AG09309 (cell line): ENCODE measurements at places on chromosomes 3 and 15.

- no peak for DNase-seq
Measured at GRCh38 chr3:139339219-139339906, 4.5 kb upstream of the MRPS22 start.

DNA sequence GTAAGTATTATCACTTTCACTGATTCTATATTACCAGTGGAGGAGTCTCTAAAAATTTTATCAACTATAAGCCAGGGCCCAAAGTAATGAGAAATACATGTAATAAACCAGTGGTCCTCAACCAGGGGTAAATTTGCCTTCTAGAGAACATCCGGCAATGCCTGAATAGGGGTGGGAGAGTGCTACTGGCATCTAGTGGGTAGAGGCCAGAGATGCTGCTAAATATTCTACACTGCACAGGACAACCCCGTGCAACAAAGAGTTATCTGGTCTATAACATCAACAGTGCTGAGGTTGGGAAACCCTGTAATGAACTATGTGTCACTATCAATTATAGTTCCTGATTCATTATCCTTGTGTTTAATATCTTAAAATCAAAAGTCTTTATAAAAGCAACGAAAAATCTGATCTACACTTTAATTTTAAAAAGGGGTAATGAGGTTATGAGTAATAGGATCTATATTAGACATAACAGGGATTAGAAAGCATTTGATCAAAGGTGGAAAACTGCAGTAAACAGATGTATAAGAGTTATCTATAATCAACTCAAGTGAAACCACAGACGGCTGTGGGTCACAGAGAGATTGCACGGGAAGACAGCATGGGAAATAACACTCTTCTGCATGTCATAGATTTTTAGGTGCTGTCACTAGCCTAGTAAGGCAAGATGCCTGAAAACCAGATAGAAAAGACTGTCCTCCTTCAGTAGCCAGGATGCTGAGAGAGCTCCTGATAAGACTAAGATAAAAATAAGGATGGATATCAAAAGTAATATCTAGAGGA, 2.0 kb downstream of the LYSMD2 start:
- DNase-seq: no peak

DNA sequence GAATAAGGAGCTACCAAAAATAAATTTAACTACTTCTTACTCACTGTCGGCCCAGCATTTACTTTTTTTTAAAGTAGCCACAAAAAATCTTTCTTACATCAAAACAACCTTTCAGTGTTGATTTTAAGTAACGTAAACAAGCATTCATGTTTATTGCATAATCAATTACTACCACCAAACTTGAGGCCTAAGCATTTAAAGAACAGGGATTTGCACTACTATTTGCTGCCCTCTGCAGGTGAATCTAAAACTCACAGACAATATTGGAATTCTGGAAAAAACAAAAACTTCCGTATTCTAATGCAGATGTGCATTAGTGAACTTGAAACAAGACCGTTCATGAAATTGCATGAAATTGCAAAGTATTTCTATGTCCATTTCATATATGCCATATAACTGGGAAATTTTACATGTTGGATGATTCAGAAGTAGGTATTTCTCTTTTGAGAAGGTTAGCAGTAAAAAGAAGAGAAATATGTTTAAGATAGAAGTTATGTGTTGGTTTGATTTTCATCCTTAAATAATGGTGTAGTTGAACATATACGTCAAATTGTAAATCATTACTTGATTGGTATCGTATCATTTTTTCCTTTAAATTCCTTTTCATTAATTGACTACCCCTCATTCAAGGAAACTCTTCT, 55.6 kb downstream of the CGGBP1 start:
- DNase-seq: no peak

- no peak for DNase-seq
Measured at GRCh38 chr3:37190667-37191066, 16.3 kb upstream of the LRRFIP2 start.

GRCh38 chr3:55880357-55880756, 393.3 kb upstream of the WNT5A start:
- DNase-seq: no peak

DNA sequence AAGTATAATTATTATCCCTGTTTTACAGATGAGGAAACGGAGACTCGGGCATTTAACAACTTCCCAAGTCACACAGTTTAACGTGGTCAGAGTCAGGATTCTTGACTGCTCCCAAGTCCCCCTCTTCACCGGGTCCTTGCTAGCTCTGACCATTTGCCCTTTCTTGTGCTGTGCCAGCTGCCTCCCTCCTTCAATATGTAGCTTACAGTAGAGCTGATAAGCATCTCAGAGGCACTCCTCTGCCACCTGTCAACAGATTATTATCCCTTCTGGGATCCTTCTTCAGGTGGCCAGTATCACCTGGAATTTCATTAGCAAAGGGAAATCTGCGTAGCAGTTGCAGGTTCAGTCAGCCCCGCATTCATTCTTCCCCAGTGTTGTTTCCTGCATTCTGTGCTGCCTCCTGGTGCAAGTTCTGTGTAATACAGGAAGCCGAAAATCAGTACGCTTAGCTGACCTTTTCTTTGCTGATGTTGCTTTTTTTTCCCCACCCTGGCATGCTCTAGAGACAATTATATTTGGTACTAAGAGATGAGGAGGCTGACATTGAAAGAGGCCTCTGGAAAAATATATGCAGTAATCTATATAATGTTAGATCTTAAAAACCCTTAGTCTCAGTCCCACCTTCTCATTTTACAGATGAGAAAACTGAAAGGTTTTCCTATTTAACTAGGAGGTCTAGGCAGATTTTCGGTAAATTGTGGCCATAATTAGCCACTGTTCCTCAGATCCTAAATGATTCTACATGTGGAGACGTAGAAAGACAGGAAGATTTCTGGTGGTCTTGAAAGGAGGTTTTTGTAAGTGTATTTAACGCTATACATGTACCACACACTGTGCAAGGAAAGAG, 24.8 kb downstream of the TMOD2 start:
- DNase-seq: no peak

DNA sequence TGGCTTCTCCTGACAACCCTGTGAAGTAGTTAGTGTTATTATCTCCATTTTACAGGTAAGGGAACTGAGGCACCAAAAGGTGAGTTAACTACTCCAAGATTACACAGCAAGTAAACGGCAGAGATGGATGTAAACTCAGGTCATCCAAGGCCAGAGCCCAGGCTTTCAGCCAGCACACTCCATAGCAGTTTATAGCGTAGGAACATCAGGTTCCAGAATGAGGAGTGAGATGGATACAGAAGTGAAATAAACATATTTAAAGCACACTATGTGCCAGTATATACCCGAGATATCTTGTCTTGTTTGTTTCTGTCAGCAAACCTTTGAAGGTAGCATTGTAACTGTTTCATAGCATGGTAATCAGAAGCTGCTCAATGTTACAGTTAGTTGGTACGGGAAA, 279.0 kb downstream of the OXSM start:
- DNase-seq: no peak

GRCh38 chr3:33994568-33994967, 196.1 kb downstream of the PDCD6IP start:
- DNase-seq: no peak

- DNase-seq: no peak
Measured at GRCh38 chr3:182241766-182242488, 530.2 kb downstream of the SOX2 start.

DNA sequence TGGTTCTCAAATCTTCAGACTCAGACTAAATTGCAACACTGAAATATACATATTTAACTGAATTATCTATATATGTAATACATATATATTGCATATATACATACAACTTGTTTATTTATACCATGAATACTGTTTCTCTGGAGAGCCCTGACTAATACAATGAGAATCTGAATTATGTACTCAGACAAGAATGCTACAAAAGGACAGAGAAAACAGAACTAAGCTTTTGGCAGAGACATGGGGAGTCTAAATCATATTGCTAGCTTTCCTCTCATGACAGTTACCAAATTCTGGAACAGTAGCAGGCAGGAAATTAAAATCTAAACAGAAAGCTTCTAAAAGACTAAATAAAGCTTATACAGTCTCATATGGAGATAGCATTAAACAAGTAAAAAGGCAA, 142.4 kb upstream of the KCNMB2 start:
- no peak for DNase-seq

DNA sequence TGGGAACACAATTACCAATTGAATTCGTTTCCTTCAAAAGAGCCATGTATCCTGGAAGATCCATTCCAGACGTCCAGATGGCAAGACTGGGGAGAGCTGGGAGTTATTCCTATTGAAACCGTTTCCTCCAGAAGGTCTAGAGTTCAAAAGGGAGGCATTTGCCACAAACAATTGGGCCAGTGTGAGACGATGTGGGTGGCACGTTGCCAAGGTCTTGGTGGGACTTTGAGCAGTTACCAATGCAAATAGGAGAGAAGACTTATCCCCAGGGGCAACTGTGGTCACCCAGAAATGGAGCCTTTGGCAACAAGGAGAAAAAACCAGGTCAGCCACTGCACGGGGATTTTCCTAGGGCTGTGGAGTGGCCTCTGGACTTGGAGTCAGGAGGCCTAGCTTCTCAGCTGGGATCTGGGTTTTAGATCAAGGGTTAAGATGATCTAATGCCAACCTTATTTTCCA, 29.6 kb upstream of the TLE3 start:
- no peak for DNase-seq

DNA sequence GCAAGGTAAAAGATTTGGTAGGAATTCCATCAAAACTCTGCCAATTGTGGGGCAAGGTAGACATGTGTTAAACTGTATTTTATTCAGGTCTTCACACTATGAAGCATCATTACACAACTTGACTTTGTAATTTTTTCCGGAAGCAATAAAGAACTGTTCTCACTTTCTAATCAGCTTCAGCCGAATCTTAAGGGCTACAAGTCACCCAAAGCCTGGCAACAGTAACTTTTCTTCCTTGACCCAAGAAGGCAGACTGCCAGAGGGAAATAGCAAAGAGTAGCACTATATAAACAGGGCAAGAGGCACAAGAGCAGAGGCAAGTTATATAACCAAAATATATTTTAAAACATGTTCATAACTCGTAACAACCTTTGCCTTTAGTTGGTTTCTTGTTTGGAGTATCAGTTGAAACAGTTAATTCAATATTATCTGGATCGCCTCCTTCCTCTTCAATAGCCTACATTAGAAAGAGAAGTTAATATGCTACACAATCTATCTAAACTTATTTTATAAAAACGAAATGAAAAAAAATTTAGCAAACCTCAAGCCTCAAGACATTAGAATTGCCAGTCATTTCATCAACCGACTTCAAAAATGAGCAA, 1.4 kb downstream of the SLTM start:
- peak; percentile 25 for DNase-seq

DNA sequence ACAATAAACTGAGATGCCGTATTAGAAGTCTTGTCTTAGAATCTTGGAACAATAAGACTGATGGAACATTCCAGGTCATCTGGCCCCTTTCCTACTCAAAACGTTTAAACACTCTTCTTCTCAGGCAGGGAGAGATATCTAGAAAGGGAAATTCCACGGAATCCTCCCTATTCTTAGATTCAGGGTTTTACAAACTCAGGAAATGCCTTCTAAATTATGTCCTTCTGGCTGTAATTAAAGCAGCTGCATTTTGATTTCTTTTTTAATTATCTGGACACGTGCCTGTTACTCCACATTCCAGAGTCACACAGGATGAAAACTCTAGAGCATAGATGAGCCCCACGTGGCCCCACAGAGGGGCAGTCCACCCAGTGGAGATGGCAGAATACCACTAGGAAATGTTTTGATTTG, 41.5 kb upstream of the MTMR10 start:
- peak; percentile 86 for DNase-seq

DNA sequence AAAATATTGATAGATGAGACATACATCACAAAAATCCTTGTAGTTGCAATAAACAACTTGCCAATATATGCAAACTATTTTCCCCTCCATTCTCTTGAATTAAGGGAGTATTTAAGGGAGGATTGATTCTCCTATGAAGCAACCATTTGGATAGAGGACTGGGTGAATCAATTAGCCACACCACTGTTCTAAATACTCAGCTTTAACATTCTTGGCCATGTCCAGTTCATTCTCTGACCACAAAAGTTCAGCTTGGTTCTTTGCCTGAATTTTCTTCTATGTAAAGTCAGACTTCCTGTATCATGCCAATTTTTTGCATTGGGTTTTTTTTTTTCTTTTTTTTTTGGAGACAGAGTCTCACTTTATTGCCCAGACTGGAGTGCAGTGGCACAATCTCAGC, 15.8 kb upstream of the SEC11A start:
- peak; percentile 68 for DNase-seq

DNA sequence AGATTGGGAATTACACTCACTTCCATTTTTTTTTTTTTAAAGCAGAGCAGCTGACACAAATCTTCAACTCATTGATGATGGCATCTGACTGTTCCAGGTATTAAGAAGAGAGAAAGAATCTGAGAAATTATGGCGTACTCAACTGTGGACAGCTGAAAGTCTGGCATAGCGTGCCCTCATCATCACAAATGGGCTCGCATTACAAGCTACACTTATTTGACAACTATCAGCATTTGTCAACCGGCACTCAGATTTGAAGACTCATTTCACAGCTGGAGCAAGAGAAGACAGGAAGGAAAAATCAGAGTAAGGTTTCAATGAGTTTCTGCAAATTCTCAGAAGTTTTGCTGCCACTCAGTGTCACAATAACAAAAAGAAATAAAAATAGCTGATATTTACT, 235.9 kb downstream of the ATP8B4 start:
- no peak for DNase-seq

- DNase-seq: no peak
Measured at GRCh38 chr15:33846142-33846541, 122.2 kb upstream of the CHRM5 start.

DNA sequence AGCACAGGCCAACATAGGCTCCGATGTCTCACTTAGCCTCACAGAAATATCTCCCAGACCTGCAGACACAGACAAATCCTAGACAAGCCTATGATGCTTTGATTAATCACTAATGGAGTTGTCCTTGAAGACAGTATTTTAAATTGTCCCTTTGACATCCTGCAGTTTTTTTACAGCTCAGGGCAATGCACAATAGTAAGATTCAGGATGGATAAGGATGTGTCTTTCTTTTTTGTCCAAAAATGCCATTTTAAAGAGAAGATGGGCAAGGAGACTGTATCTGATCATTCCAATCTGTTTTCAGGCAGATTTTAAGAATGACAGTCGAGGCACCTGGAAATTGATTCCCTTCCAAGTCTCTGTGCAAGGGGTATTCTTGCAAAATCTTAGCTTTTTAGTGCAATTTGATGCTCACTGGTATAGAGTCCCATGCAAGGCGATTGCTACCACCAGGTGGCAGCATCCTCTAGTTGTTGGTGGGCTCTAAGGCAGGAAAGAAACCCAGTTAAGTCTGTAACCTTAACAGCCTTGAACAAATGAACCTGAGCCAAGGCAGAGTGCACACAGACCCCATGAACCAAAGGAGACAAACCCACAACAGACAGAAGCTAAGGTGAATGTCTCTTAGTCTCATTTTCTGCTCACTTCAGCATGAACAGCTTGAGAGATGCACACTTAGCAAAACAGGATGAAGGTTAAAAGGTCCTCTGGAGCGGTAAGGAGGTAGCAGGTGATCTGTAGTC, 51.2 kb upstream of the MINAR1 start:
- DNase-seq: peak; percentile 34

DNA sequence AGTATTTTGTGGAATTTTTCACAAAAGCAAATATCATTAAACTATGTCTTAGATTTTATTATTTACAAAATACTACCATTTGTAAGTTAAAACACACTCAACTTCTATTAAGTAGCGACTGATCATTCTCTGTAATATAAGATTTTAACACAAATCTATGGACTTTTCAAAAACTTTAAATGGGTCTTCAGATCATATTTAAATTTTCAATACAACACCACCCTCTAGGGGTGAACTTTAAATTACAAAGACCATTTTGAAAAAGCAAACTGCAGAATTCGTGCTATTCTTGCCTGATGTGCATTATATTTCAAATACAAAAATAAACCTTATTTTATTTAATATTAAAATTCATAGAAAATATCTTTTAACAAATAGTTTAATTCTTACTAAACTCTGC, 8.2 kb upstream of the VGLL4 start:
- no peak for DNase-seq

- DNase-seq: no peak
Measured at GRCh38 chr3:162302983-162303624, 806.5 kb downstream of the OTOL1 start.
